ENCODE measurements at places on chromosomes 3 and 15. TPM values are rescaled to one million over a fixed set of nuclear protein-coding genes. Genes with fewer than 3 reads are reported as not detected.

- DNase-seq, result peak; percentile 12
These were observed 168.1 kb upstream of the CD96 start for GRCh38 chr3:111373861-111374260.

- DNase-seq, result no peak
These were observed 99.3 kb downstream of the LRRK1 start for GRCh38 chr15:101018450-101018849.

DNA sequence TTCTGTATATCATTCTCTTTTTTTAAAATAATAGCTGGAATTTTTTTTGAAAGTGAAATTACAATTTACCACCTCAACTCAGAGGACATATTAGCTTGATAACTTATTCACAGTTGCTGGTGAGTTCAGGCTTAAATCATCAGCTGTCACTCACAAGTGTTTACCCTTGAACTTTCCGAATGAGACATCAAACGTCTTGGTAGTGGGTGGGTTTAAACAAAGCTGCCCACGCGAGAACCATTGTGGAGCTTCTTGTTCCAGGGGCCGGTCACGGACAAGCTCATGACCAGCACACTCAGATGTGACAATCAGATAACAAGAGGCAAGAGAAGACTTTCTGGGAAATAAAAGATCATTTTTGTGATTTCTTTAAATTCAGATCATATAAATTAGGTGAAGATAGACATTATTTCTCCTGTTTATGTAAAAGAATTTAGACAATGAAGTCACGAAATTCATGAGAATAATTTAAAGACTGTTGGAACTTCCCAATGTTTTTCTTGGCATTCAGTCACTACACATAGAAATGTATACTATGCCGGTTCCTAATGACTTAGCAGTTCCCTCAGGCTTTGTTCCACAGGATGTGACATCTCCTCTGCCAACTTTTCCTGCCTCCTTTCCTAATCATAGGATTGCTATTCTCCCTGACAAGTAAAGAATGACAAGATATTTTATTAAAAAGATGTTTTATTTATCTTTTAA lies 29.3 kb downstream of the BTD start:
- DNase-seq, result peak; percentile 87

DNA sequence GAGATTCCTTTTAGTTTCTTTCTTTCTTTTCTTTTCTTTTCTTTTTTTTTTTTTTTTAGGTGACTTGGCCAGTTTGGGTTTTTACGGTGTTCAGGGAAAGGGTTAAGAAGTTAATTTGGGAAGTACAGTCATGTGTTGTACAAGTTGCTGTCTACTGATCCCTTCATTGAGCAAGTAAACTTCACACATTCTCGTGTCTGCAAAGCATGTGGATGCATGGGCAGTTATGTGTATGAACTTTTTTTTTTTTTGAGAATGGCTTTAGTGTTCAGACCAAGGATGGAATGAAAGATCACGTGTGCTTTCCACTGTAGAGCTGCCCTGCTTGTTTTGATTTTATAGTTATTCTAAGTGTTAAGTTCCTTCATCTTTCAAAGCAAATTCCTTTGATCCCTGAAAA lies 132.3 kb downstream of the PGPEP1L start:
- peak; percentile 33 for DNase-seq

DNA sequence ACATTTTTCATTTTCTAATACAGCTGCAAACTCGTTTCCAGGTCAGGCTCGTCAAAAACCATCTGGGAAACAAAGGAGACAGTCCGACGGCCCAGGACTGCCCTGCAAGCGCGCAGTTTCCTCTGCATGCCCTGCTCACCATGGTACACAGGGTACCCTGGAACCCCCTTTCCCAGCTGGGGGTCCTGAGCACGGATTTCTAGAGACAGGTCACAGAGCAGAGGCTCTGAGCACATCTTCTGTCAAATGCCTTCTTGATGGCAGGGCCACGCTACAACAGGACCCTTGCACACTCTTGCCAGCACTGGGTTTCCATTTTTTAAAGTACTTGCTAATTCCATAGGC lies 8.1 kb downstream of the ZXDC start:
- DNase-seq, result no peak

DNA sequence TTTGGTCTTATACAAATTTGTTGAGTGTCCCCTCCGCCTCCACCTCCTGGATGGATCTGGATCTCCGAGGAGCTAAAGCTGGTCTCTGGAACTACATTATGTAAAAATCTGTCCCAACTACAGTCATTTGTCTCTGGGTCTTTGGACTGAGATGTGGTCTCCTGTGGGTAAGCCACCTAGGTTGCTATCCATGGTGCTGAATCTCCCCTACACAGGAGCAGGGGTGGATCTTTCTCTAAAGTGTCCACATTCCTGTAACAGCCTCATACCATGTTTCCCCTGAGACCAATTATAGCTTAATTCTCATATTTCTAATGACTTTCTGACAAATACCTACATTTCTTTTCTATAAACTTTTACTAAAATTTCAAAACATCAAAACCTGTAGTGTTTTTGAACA lies 625.8 kb downstream of the TAFA4 start:
- no peak for DNase-seq

- no peak for DNase-seq
These were observed 55.2 kb downstream of the ARNT2 start for GRCh38 chr15:80459380-80459779.

- no peak for DNase-seq
These were observed 23.0 kb upstream of the TOP2B start for GRCh38 chr3:25687742-25688141.

GRCh38 chr15:91208371-91208770 lies 108.3 kb downstream of the SV2B start:
- DNase-seq, result no peak

- DNase-seq, result peak; percentile 51
These were observed 496.1 kb downstream of the FOXP1 start for GRCh38 chr3:71087143-71088018.

DNA sequence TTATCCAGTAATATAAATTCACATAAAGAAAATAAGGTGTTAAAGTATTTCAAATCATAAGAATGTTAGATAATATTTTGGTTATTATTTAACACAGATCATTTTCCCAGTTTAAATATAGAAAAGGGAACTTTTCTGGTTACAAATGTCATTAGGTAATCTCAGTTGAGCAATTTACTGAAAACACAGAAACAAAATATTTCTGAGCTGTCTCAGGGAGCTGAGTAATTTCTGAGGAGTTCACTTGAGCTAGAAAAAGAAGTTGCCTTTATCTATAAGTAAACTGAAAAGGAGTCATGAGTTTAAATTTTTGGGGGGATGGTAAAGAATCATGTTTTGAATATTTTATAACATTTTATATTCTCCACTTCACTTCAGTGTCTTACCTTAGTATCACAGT lies 855.4 kb upstream of the ARPP21 start:
- DNase-seq, result no peak

DNA sequence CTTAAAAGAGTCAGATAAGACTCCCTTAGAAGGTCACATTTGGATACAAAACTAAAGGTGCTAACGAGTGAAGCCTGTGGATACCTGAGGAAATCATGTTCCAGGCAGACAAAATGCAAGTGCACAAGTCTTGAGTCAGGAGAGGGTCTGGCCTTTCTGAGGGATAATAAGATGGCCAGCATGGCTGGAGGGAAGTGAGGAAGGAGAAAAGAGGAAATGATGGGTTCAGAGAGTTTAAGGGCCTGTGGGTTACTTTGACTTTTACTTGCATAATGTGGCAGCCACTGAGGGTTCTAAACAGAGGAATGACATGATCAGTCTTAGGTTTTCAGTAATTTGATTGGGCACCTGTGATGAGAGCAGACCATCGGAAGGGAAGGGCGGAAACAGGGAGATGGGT lies 3.5 kb upstream of the ROPN1B start:
- no peak for DNase-seq

- DNase-seq, result peak; percentile 4
These were observed 2.2 kb upstream of the THRB start for GRCh38 chr3:24496529-24497482.

DNA sequence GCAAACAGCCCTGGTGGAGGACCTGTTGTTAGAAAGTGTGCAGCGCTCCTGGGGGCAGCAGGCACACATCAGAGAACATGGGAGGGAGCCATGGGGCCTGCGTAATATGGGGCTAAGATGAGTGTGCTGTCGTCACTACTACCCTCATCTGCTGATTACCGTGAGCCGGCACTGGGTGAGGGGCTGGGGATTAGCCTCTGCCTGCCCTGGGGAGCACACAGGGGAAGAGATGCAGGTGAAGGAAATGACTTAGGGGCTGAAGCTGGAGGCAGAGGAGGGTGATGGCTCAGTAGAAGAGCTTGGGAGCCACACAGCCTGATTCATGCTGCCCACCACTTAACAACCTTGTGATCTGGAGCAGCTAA lies 33.6 kb upstream of the LINGO1 start:
- DNase-seq, result no peak

NANOGP8 gene
- total RNA-seq, result not detected

CELF6 gene
- total RNA-seq, result not detected

ATP8B4 gene
- total RNA-seq, result 0.54 TPM

SLC6A11 gene
- not detected for total RNA-seq

MNS1 gene
- total RNA-seq, result 0.36 TPM

ARHGEF26 gene
- total RNA-seq, result 2.0 TPM

USP19 gene
- 22.5 TPM for total RNA-seq

TRPM1 gene
- 0.28 TPM for total RNA-seq

Data from IMR-90 (cell line).